ENCODE measurements at places on chromosomes 13 and 19.

- DNase-seq: peak; percentile 79
Measured at GRCh38 chr19:8017808-8018207, 12.4 kb upstream of the ELAVL1 start.

DNA sequence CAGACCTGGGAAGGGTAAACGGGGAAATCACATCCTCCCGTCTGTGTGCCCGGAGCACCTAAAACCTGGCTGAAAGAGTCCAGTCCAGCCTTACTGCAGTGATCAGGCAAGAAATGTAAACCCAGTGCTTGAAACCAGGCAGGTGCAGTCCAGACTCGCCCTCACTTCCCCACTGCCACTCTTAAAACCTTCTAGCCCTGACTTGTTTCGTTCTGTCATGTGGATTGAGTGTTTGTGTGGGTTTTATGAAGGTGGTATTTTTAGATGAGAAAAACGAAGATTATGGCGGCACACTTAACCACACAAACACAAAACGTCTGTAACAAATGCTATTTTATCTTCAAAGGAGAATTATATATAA is 839 bp upstream of the CKAP2 start:
- peak; percentile 80 for DNase-seq

DNA sequence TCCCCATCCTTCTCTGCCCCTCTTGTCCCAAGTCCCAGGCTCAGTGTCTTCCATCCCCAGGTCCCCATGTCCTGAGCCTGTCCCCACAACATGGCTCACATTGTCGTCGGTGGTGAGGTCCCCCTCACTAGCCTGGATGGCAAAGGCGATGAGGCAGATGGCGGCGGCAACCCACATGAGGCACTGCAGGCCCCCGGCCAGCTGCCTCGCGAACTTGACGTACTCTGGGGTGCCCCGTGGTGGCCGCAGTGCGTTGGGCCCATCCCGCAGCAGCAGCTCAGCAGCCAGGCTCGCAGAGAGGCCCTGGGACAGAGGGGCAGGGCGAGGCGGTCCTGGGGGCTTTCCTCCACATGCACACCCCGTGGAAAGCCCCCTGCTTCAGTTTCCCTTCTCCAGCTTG is 1.1 kb downstream of the ATP4A start:
- DNase-seq: no peak

DNA sequence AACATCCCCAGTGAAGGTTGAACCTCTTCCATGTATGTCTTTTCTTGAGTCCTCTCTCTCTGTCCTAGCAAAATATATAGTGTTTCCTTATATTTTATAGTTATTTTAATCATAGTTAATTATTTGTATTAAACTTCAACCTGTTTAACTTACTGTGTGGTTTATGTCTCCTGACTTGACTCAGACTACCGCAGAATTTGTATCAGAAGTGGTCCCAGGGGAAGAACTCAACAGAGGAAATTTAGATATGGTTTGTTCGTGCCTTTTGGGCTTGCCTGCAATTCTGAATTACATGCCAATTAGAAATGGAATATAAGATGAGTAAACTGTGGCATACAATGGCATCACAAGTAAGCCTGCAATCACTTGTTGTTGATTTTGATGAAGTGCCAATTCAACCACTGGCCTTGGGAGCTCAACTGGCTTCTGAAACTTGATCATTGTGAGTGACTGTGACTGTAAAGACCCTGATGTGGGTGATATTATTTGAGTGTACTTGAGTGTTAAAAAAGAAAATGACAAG is 1459.5 kb upstream of the PCDH20 start:
- no peak for DNase-seq

DNA sequence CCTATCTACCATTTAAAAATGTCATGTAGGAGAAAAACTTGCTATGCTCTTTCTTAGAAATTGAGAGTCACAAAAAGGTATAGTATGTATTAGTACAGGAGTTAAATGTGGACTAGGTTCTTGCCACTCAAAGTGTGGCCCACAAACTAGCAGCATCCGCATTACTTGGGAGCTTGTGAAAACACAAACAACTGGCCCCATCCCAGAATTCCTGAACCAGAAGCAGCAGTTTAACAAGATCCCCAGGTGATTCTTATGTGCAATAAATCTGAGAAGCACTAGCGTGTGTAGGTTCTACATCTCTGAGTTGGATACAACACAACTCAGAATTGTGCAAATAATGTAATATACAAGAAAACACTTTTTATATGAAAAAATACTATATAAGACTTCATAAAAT is 325.9 kb downstream of the DCT start:
- DNase-seq: no peak

GRCh38 chr13:41658057-41658661 is 200.8 kb downstream of the RGCC start:
- no peak for DNase-seq

DNA sequence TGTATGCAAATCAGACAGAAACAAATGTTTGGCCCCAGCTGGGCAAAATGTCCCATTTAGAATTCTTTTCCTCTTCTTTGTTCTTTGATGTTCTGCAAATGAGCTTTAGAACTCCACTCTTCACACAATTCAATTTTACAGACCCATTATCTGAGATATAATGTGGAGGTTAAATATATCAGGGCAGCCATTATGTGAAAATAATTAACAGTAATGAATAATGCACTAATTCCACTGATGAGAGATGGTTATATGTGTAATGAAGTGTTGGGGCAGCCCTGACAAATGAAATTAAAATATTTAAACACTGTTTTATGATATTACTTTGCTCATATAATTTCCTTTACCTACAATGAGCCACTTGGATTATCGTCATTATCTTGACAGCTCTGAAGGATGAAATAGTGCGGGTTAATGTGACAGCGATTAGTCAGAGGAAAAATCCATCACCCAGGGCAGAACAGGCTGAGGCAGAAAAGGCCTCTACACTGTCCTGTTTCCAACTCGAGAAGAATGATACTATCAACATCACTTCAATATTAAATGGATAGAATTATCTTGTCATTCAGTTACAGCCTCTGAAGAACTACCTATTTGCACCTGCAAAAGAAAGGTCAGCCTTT is 321.1 kb downstream of the RBM26 start:
- DNase-seq: no peak

DNA sequence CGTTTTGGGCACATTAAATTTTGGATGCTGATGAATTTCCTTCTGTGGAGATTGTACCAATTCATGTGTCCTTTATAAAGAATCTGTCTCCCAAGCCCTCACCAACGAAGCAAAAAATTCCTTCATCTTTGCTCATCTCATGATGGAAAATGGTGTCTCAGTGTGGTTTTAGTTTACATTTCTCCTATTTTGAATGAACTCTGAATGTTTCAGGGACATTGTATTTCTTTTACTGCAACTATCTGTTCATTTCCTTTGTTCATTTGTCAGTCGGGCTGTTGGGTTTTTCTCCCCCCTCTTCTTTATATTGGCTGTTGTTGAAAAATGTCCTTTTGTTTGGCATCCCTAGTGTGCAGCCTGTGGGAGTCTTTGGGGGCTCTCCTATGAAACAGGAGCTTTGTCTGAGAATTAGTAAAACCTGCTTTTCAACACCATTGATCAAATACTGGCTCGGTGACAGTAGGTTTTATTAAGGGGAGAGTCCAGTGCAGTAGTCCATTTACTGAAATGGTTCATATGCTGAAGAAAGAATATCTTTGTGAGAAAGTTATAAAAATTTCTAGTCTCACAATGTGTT is 91.3 kb upstream of the C1QTNF9B start:
- no peak for DNase-seq

DNA sequence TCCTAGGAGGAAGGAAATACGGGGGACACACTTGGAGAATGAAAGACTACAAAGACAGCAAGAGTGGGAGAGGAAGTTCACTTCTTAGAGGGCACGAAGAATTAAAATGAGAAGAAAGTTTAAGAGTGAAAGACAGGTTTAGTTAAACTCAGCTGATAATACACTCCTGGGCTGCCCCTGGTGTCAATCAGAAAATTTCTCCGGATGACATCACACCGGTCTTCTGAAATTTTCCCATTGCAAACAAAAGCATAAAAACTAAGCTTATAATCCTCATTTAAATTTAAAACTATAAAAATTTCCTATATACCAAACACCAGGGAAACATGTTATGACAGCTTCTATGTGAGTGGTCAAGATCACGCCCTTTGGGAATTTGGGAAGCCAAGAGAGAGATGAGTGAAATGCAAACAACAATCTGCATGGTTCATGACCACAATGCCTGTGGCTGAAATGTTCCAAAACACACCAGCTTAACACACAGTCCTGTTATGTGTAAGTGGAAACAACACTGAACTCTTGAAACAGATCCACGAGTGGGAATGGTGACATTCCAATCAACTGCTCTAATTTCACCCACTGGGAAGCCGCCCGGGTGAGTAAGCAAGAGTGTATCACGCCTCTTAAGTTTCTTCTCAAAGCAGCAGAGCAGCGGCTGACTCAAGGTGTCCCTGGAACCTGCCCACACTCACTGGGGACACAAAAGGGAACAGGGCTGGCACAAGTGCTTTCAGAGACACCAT is 49.0 kb downstream of the BRD4 start:
- peak; percentile 16 for DNase-seq

GRCh38 chr13:43235028-43235427 is 211.6 kb downstream of the DNAJC15 start:
- DNase-seq: no peak

DNA sequence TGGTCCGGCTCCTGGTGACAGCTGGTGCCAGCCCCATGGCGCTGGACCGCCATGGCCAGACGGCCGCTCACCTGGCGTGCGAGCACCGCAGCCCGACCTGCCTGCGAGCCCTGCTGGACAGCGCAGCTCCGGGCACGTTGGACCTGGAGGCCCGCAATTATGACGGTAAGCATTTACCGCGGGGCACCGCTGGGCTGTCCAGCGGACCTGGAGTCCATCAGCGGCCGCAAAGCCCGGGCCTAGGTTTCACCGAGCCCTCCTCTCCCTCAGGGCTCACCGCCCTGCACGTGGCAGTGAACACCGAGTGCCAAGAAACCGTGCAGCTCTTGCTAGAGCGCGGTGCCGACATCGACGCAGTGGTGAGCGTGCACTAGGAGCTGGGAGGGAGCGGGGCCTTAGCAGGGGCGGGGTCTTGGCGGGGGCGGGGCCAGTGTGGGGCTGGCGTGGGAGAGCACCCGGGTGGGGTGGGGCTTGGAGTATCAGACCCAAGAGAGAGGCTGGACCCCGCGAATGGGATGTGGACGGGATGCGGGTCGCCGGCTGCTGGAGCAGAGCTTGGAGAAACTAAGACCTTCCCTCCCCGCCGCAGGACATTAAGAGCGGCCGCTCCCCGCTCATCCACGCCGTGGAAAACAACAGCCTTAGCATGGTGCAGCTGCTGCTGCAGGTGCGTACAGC is 8.7 kb downstream of the BCL3 start:
- no peak for DNase-seq

- DNase-seq: no peak
Measured at GRCh38 chr13:20231839-20232555, at the start of gene GJB6. Gene GJB6 (minus strand): TSS chr13:20232319. CDS start chr13:20223480, 8,839 bp downstream.

DNA sequence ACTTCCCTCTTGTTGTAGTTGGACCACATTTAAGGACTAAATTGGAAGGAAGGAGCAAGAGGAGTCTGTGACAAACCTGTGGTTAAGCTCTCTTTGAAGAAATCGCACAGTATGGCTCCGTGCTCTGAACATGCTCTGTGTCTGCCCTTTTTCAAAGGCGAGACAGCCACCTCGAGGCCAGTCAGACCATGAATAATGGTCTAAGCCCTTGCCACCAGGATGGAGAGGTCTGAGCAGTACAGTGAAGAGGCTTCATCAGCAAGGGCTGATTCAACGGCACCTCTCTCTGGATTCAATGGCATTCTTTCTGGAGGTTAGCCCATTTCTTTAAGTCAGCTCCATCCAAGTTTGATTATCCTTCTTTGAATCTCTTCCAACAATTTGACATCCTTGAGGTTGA is 30.9 kb downstream of the FAM216B start:
- no peak for DNase-seq

DNA sequence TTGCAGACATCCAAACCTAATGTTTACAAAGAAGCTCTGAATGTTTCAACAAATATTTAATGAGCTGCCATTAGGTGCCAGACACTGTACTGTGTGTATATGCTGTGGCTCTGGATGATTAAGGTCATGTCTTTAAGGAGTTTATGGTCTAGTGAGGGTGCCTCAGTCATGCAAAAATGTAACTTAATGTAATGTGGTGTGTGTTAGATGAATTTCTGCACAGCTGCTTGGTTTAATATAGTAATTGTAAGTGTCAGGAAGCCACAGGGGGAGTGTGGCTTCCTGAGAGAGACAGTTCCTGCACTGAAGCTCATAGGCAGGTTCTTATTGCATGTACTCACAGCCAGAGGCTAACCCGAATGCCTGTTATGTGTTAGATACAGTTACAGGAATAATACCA is 43.3 kb downstream of the SPATA13 start:
- no peak for DNase-seq

DNA sequence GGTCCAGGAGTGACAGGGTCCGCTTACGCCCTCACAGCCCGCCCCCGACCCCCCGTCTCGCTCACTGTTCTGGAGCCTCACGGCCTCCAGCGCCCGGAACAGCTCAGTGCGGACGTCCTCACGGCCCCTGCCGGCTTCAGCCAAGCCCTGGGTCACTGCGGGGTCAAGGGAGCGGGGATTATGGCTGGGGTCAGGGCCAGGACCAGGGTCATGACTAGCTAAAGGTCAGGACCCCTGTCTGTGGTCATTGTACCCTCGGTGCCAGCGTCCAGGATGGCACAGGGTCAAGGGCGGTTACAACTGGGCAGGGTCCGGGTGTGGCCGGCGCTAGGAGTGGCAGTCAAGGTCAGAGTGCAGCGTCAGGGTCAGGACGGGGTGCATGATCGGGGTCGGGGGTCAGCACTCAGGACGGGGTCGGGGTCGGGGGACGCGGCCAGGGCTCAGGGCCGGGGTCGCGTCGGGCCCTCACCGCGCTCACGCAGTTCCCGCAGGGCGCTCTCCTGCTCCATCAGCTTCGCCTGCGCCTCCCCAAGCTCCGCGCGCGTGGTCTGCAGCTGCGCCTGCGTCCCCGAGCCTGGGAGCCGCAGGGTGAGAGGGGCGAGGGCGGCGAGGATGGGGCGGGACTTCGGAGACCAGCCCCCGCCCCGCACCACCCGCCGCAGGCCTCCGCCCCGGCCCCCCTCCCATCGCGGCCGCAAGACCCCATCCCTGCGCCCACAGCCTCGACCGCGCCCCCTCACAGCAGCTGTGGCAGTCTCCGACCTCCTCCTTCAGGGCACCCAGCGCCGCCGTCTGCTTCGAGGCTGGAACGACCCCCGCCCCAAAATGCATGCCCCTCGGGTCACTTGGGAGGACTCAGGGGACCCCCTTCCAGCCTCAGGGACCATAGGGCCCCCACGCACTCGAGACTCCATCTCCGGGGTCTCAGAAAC is 1.4 kb downstream of the CLEC4G start:
- DNase-seq: no peak

- peak; percentile 61 for DNase-seq
Measured at GRCh38 chr19:17512574-17512939, 1.1 kb downstream of the PGLS start.

GRCh38 chr19:13104360-13104847 is 1.7 kb upstream of the LYL1 start:
- peak; percentile 80 for DNase-seq

GRCh38 chr13:101454767-101455166 is 2.3 kb downstream of the ITGBL1 start:
- DNase-seq: no peak

GRCh38 chr13:51998723-51999509 is 12.3 kb downstream of the ATP7B start:
- peak; percentile 18 for DNase-seq

Measured in erythroblast (primary cell).